ENCODE measurements at places on chromosomes 12 and 14.

DNA sequence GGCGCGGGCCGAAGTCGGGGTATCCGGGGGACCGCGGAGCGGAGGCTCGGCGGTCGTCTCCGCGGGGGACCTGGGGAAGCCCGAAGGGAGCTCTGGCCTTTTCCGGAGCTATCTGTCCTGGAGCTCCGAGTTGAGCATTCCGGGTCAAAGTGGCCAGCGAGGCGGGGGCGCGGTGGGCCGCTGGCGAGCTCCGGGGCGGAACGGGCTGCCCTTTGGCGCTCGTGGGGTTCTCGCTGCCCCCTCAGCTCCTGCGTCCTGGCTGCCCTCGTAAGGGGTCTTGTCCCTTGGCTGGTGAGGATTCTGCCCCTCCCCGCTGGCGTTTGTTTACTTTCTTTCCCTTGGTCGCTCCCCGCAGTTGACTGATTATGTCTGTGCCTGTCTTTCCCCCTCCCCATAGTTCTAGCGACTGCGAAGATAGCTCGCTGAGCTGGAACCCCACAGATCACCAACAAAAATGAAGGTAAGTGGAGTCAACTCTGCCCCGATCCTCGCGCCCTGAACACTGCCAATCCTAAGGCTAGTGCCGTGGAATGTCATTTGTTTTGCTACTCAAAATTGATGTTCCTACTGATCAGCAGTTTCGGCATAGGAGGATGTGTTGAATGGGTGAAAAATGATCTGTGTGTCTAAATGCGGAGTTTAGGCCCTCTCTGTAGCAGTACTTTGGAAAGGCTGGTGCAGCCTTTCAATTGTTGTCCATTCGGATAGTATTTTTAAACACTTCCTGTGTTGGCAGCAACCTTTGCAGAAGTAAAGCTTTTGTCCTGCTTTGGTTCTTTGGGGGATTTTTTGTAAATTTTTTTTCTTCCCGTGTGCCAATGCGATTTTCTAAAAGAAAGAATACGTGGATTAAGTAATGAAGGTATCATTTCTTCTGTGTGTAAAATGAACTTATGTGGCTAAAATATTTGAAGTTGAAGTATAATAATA lies 1.3 kb downstream of the ARID4A start:
- DNase-seq: no peak

- DNase-seq: no peak
These were observed 142.6 kb downstream of the MIPOL1 start for GRCh38 chr14:37340353-37340752.

GRCh38 chr12:8709124-8709830 lies 11.5 kb downstream of the RIMKLB start:
- DNase-seq: no peak

DNA sequence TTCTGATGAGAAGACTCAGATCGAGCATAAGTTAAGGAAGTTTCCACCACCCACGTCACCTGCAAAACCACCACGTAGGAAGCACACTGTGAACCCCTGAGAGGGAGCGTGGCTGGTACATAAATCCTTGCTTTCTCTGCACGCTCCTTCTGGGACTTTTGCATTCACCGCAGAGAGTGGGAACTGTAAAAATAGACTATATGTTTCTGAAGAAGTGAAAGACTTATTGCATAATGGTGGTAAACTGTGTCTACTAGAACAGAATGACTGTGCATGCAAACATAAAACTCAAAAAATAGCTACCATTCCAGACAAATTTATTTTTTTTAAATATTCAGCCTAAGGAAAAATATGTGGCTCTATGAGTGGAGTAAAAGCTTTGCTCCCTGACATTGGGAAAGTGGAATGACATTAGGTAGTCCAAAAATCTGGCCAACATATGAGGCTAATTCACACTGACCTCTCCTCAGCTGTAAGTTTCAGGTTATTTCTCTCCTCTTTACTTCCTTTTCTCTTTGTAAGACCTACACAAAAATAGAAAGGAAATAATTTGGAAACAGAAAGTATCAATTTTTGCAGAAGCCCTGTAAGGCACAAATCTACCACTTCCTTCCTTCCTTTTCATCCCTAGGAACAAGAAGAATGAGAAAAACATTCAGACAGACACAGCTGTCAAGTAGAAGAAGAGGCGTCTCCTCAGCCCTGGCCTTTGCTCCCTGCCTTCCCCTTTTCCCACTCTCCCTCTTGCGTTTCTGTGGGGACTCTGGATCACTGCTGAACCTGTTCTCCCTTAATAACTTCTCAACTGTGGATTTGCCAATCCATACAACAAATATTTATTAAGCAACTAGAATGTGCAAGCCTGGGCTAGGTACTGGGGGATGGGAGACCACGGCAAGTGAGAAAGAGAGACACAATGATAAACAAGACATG lies 264.3 kb upstream of the FOXN3 start:
- no peak for DNase-seq

DNA sequence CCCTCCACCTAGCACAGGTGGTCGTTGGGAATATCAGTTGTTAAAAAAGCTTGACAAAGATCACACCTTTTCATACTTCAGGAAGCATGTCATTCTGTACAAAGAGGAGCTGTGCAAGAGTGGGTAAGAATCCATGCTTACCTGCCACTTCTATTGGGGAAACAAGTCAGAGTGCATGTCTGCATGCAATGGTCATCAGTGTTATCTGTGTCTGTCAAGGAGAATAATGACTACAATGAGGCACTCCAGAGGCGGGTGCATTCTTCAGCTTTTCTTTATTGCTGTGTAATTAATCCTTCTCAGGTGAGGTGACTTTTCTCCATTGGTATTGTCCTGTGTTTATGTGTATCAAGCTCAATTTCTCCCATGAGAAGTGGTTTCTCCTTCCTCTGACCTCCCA lies 24.4 kb downstream of the KCNA5 start:
- no peak for DNase-seq

DNA sequence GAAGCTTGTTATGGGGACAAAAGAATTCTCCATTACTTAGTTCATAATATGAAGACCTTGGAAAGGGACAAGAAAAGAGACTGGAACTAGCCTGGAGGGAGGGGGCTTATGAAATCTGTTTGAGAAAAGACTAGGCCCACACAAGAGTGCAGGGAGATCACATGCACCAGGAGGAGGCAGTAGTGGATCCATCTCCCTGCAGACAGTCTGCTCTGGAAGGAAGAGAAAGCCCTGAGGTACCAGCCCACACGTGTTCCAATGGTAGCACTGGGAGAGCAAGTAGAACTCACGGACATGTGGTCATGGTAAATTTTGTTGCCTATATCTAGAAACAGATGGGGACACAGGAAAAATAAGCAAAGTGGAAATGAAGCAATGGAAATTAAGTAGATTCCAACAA lies 445.4 kb downstream of the SOX5 start:
- DNase-seq: no peak

DNA sequence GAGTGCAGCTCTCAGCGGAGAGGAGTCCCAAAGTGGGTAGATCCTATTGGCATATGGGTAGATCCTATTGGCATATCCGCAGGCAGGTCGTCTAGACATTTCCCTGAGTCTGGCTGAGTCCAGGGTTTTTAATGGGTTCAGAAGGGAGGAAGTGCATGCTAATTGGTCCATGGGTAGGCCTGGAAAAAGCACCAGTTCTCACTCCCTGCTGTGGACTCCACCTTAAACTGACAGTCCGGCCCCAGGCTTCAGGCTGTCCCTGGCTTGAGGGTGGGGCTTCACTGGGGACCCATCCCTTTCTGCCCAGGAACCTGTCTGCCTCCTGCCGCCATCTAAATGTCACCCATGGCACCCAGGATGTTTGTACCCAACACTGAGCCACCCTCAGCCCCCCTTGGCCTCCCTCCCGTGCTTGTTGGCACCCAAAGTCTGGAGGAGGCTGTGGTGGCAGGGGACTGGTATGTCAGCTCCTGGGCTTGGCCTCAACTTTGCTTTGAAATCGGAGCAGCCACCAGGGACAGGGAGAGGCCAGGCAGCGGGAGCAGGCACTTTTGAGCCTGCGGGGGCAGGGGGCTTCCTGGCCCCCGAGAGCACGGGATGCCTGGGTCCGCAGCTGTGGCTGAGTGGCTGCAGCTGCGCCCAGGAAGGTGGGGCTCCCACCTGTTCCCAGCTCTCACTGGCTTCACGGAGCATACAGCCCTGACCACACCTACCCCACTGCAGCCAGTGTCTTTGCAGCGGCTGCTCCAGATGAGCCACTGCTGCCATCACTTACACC lies 29.6 kb upstream of the YAF2 start:
- no peak for DNase-seq
